ENCODE measurements at places on chromosomes 16 and 17.

DNA sequence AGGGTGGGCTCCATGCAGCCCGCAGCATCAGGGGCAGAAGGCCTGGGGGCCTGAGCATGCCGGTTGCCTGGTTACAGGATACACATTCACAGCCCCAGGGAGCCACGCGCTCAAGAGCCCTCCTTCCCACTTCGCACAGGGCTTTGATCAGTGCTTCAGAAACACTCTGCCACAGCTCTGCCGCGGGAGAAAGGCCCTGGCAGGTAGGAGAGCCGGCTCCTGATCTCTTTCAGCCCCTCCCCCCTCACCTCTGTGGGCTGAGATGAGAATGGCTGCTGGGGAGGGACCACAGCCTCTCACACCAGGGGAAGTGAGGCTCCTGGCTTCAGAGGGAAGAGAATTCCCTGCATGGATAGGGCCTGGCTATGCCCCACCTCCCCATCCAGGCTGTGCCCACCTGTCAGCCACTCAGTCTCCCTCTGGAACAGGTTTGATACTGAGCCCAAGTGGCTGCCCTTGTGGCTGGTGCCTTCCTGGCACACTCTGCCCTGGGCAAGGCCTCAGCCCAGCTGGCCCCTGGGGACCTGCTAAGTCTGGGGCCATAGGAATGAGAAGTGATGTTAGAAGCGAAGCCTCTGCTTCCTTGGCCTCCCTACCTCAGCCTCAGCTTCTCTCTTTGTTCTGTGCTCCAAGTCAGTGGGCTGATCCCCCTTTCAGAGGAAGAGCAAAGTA is 8.6 kb downstream of the DOK4 start:
- no peak for DNase-seq

GRCh38 chr16:53912155-53912554 is 208.2 kb downstream of the FTO start:
- DNase-seq = no peak

GRCh38 chr16:81273223-81273950 is 34.9 kb downstream of the BCO1 start:
- DNase-seq = no peak

GRCh38 chr17:32223703-32224102 is 41.9 kb upstream of the RHBDL3 start:
- DNase-seq = no peak

- DNase-seq = no peak
These were observed 119.2 kb upstream of the CRHR1 start for GRCh38 chr17:45664921-45665320.

GRCh38 chr16:55036371-55036821 is 105.7 kb downstream of the IRX5 start:
- DNase-seq = no peak

- DNase-seq = peak; percentile 34
These were observed 73.4 kb upstream of the TNRC6C start for GRCh38 chr17:77884967-77885641.

- no peak for DNase-seq
These were observed 180.2 kb downstream of the MSI2 start for GRCh38 chr17:57436565-57436964.

DNA sequence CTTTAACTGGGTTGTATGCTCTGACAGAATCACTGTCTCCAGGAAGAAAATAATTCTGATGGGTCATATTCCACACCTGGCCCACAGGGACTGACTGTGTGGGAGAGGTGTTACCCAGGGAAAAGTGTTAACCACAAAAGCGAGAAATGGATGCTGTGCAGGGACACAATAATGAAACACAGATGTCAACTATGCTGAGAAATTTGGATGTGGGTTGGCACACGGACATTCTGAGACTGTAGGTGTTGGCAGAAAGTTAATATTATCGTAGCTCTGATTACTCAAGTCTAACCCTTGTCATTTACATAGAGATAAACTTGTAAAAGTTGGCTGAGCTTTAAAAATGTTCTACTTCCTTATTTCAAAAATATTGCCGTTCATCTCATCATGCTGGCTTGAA is 19.6 kb downstream of the TMC5 start:
- DNase-seq = no peak

DNA sequence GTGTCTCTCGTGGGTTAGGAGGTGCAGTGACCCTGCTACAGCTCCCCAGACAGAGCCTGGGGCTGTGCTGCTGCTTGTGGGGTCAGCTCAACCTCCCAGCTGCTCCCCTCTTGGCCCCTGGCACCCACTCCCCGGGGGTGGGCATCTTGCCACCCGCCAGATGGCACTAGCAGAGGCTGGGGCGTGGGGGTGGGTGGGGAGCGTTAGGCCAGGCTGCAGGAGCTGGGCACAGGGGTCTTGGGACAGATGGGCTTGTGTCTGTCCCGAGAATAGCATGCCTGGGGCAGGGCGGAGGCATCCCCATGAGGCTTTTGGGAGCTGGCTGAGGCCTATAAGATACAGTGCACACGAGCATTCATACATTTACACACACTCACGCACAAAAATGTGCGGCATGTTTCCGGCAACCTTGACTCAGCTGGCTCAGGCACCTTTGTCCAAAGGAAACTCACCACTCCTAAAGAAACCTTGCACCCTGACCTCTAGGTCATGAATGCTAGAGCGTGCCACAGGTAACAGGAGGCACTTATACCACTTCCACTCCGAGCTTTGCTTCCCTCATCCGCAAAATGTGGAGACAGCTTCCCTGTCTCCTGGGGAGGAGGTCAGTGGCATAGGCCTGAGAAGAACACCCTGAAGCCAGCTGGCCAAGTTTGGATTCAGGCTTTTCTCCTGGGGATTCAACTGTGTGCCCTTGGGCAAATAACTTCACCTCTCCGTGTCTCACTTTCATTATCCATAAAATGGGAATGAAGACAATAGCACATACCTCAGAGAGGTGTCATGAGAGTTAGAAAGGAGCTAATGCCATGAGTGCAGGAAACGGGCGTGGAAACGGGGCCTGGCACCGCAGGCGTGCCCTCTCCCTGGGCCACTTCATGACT is 78.9 kb upstream of the LHX1 start:
- no peak for DNase-seq

GRCh38 chr16:20868890-20869289 is 31.3 kb downstream of the DCUN1D3 start:
- DNase-seq = no peak

GRCh38 chr17:27782791-27783206 is 17.5 kb downstream of the NOS2 start:
- DNase-seq = no peak

- DNase-seq = no peak
These were observed 326.8 kb downstream of the SEC14L1 start for GRCh38 chr17:77467521-77467920.

- DNase-seq = peak; percentile 20
These were observed 15.6 kb upstream of the ZFPM1 start for GRCh38 chr16:88437367-88437964.

DNA sequence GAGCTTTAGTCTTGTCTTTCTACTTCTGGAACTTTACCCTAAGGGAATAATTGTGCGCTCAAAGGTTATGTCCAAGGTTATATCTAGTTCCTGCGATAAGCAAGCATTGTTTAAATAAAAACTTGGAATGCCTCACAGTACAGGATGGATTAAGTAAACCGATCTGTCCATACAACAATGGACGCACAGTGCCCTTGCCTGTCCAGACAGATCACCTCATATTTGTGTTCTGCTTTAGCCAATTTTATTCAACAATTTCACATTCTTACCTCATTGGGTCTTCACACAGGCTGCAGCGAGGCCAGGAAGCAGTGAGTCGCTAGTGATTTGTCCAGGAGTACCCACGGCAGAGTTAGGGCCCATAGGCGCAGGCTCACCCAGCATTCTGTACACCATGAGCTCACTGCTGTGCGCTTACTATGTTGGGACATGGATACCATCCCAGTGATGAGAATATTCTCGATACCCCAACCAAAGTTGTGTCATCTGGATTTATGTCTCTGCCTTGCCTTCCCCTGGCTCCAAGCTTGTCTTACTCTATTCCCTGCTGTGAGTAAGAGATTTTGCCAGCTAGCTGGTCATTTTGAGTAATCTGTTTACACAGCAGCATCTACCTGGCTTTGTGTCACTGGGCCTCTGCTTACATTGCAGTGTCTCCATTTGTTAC is 39.8 kb downstream of the USP43 start:
- no peak for DNase-seq

DNA sequence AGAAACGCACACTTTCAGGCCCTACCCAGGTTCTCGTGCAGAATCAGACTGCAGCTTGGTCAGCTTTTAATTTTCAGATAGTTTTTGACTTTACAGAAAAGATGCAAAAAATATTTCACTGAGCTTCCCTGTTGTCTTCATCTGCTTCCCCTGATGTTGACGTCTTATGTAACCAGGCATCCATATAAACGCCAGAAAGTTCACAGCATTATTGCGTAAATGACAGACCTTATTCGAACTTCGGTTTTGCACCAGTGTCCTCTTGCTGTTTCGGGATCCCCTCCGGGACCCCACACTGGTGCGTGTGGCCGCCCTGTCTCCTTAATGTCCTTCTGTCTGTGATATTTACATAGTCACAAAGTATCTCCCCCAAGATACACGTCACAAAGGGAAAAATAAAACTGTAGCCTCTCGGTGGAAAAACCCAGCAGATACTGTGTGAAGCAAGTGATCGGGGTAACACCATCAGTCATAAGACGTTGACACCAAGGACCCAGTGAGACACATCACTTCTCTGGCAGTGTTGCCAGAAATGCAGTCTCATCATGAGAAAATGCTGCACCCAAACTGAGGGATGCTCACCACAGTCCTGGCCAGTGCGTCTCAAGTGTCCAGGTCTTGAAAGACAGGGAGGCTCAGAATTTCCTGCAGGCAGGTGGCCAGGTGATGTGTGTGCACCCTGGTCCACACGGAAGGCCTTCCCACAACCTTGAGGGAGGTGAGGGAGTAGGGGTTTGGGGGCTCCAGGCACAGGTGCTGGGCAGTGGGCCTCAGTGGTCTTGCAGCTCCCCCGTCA is 4.3 kb downstream of the BANP start:
- no peak for DNase-seq

DNA sequence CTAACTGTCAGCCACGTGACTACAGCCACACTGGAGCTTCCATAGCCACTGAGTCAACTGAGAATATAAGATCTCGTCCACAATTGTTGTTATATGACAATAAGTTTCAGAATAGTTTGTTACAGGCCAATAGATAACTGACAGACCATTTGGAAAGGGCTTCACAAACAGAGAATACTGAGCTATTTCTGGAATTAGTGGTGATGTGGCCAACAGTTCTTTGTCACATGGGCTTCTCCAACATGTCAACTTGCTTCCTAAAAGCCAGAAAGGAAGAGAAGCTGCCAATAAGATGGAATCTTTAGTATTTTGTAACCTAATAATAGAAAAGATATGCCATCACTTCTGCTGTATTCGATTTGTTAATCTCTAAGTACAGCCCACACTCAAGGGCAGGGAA is 1220.4 kb downstream of the CDH8 start:
- DNase-seq = no peak

- no peak for DNase-seq
These were observed 108.5 kb downstream of the ZNF778 start for GRCh38 chr16:89325861-89326471.

DNA sequence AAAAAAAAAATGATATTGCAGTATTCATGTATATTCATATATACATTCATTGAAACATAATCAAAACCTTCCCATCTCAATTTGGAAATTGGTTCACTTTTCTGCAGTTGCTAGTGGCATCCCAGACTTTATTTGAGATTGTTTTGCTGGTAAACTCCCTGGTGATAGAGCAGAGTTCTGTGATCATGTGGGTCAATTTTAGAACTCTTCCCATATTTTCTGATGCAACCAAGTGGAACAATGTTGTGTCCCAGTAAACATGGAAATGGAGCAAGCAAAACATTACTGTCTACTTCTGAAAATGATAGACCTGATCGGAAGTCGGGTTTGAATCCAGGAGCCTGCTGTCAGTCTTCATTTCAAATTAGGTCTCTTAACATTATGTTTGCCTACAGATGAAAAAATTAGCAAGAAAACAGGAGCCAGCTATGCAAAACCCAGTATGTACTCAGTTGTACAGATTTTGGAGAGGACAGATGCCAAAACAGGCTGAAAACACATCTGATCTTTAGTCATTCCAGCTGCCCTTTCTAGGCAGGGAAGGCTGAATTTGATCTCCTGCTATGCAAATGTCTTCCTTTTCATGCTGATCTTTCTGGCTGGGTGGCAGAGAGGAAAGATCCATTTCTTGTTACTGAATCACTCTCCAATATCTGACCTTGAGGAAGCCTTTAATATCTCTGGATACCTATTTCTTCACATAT is 786.6 kb upstream of the SOX9 start:
- no peak for DNase-seq

DNA sequence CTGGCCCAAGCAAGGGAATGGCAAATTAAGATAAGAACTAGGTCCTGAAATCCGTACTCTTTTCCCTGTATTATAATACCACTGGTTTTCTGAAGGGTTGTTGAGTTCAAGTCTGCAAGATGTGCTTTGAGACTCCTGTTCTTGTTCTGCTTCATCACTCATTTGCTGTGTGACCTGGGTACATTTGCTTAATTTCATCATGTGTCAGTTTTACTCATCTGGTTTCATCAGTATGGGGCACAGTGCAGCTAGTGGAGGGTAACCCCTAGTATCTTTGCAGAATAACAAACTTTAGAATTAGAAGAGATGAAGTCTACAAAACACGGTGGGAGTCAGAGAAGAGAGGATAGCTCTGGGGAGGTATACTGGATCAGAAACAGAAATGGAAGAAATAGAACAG is 21.9 kb upstream of the EFCAB13 start:
- DNase-seq = no peak

DNA sequence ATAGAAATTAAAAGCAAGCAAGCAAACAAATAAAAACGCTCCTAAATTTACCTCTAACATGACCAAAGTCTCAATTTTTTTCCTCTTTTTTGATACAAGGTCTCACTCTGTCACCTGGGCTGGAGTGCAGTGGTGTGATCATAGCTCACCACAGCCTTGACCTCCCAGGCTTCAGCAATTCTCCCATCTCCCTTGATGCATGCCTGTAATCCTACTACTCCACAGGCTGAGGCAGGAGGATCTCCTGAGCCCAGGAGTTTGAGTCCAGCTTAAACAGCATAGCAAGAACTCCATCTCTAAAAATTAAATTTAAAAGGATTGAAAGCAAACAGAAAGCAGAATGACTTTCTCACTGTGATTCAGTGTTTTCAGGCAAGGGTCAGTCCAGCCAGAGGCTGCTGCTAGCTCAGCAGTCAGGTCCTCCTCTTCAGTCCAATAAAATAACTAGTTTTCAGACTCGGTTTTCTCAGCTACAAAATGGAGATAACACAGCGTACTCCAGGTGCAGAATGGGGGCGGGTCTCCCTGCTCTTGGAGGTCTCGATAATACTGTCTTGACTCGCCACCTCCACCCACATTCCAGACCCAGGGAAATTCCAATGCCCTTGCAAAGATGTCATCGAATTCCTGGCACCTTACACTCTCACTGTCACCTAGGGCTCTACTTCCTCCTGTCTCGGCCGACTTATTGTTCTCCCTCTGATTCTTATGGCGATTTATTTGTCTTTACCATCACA is 20.7 kb upstream of the MRTFB start:
- DNase-seq = no peak

- DNase-seq = no peak
These were observed 257.8 kb downstream of the CPPED1 start for GRCh38 chr16:12545792-12546342.

GRCh38 chr17:7219812-7220592 is at the start of the genes ACADVL and DLG4:
Gene ACADVL, plus strand, starts transcription at chr17:7219938. Its CDS starts 47 bp downstream, at chr17:7219985.
Gene DLG4, minus strand, starts transcription at chr17:7219836.
- DNase-seq = peak; percentile 72

- DNase-seq = no peak
These were observed 10.9 kb upstream of the ST6GALNAC1 start for GRCh38 chr17:76654408-76654807.

- no peak for DNase-seq
These were observed 3.6 kb upstream of the GSE1 start for GRCh38 chr16:85609539-85609938.

Measured in NCI-H1105 (cell line).